ENCODE measurements at places on chromosomes 1 and 21.

DNA sequence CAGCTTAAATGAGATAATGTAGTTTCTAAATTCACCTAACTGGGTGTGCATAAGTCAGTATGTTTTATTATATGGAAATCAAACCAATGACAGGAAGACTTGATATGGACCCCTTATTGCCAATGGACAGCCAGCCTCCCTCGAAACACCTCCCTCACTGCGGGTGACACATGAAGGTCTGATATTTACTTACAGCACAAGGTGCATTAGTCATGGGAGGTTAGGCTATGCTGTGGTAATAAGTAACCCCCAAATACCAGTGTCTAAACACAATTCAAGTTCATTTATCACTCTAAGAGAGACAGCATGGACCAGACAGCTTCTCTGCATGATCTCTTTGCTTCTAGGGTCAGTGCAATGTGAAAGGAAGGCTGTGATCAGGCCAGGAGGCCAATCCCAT, 126.0 kb upstream of the KCNJ6 start:
- DNase-seq: no peak

GRCh38 chr21:32690085-32690484, 37.7 kb downstream of the SYNJ1 start:
- DNase-seq: no peak

- no peak for DNase-seq
Measured at GRCh38 chr1:101567582-101568189, 330.9 kb downstream of the S1PR1 start.

GRCh38 chr1:8197493-8198282, 120.2 kb upstream of the SLC45A1 start:
- peak; percentile 29 for DNase-seq

DNA sequence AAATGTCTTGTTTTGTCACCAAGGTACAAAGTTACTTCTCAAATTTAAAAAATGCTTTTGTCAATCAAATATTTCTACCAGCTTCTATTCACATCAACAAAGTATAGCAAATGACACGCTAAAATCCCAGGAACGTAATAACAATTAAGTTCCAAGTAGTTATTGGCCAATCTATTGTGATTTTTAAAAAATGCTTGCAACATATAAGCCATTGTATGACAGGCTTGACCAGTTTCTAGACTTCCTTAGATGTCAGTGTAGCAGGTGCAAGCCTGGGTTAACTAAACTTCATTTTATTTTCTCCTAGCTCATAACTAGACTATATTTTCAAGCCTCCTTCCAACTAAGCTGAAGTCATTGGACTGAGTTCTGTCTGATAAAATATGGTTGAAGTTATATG, 494.5 kb upstream of the PKN2 start:
- no peak for DNase-seq

GRCh38 chr1:7110321-7110720, 325.1 kb downstream of the CAMTA1 start:
- DNase-seq: no peak

- DNase-seq: no peak
Measured at GRCh38 chr21:38495242-38495641, 3.0 kb downstream of the ERG start.

- no peak for DNase-seq
Measured at GRCh38 chr1:119799599-119800177, 11.6 kb downstream of the REG4 start.

- no peak for DNase-seq
Measured at GRCh38 chr1:245437369-245438062, 282.7 kb downstream of the KIF26B start.

DNA sequence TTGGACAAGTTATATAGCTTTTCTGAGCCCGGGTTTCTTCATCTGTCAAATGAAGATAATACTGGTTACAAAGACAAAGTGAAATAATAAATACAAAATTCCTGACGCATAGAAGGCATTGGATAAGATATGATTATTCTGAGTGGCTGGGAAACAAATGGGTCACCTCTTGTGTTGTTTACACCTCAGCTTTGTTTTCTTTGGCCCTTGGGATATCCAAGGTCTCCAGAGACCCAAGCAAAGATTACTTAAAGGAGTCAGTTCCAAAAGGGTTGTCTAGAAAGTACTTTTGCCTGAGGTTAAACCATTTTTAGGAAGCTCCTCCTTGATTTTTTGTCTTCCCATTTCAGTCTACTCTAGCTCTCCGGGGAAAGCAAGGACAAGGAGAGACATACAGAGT, 9.7 kb downstream of the KHDRBS1 start:
- no peak for DNase-seq

- peak; percentile 71 for DNase-seq
Measured at GRCh38 chr1:211625040-211625439, 46.1 kb upstream of the SLC30A1 start.

DNA sequence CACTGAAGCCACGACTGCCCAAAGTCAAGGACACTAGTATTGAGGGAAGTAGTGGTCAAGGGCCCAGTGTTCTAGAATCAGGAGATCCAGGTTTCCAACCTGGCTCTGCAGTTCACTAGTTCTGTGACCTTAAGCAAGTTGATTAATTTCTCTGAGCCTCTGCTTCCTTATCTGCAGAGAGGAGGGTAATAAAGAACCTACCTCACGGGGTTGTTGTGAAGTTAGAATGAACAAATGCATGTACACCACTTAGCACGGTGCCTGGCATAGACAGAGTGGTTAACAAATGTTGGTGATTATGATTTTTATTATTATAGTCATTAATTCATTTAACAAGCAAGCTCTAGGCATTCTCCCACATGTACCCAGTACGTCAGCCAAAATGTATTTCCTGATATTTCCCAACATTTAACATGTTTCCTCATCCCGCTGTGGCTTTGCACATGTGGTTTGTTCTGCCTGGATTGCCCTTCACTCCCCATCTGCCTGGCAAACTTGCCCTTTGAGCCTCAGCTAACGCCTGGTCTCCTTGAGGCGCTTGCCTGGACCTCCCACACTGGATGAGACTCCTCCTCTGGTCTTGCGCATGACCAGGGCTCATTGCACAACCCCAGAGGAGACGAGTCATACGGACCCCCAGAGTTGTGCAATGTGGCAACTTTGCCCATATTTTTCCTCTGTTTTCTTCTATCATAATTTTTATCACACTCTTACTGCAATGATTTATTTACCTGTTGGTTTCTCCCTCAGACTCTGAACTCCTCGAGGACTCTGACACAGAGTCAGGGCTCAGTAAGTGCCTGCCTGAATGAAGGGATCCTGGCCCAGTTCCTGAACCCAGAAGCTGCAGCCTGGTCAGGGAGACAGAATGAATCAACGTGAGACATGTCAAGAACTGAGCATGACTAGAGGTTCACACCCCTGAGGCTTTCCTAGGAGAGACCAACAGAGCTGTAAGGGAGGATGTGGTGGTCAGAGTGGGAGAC, 20.7 kb upstream of the MFSD2A start:
- no peak for DNase-seq

GRCh38 chr1:18927654-18928272, 25.4 kb upstream of the ALDH4A1 start:
- no peak for DNase-seq

GRCh38 chr1:196088541-196088940, 519.7 kb downstream of the KCNT2 start:
- DNase-seq: no peak

DNA sequence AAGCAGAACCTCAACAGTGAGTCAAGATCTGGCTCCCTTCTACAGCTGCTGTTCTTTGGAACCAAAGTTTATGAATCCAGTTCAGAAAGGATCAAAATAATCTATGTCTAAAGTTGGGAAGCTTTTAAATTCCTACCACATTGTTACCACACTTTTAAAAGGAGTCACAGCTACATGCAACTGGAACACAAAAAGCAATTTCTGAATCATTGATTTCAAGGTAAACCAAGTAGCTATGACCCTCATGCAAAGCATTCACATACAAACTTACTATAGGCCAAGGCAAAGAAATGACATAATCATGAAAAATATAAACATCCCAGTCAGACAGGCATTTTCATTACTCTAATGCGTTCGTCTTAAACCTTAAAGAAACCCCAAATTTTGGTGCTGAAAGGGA, 3.5 kb downstream of the SIPA1L2 start:
- no peak for DNase-seq

GRCh38 chr1:153934746-153935145, 11.8 kb downstream of the DENND4B start:
- no peak for DNase-seq

DNA sequence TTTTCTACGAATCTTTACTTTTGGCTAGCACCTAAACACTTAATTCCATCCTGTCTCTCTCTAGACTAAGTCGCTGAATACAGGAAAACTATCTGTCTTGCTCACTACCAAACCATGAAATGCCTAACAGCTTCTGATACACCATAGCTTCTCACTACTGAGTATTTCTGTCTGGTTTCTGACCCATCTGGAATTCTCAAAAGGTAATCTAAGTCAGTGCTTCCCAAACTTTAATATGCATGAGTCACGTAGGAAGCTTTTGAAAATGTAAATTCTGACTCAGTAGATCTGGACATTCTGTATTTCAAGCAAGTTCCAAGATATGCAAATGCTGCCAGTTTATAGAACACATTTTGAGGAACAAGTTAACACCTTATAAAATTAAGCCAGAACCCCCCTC, 9.2 kb upstream of the OVGP1 start:
- no peak for DNase-seq

DNA sequence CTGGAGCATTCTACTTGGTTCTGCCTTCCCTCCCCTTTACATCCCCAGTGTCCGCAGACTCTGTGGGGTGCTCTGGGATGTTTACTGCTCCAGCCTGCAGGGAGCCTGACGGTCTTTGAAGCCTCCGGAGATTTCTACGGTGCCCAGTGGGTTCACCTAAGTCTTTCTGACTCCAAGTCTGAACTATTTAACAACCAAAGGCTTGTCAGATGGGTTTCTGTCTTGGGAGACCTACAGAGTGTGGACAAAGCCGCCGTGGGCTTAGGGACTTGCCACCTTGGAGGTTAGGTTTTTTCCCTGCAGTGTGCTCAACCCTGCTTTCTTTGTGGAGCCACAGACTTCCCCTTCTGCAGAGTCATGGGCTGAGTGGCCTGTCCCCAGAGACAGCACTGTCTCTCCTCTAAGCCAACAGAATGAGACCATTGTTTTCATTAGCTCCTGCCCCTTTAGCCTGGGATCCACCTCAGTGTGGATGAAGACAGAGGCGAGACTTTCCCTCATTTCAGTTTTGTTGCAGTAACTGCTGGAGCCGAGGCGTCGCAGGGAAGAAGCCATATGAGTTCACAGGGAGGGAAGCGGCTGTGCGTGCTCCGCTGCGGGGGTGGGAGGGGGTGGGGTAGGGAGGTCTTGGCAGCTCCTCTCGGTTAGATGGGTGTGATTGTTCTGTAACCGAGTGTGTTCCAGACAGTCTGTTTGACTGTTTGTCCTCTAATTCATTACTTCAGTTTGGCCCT, 120.7 kb downstream of the CNIH3 start:
- no peak for DNase-seq

- no peak for DNase-seq
Measured at GRCh38 chr21:35637431-35637830, 422.9 kb downstream of the SETD4 start.

GRCh38 chr1:183105449-183105848, 80.6 kb upstream of the LAMC2 start:
- DNase-seq: no peak

DNA sequence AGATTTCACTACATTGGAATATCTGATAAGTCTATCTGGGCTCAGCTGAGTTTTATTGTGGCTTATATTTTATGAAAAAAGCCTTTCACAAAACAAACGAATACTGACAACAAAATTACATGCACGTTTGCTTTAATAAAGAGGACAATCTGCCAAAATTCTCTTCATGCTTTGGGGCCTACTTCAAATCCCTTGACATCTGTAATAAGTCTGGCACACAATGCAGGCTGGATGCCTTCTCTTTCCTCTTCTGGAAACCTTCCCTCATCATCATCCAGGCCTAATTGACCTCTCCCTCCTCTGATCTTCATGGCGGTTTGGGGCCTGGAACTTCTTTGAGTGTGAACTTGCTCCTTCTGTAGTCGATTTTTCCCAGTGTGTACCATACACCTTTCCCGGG, 70.3 kb downstream of the MAP10 start:
- no peak for DNase-seq

- peak; percentile 83 for DNase-seq
Measured at GRCh38 chr1:63327417-63328054, 5.2 kb downstream of the FOXD3 start.

- peak; percentile 45 for DNase-seq
Measured at GRCh38 chr1:110460253-110461220, 9.6 kb downstream of the PROK1 start.

GRCh38 chr21:14569868-14570267, 23.8 kb upstream of the SAMSN1 start:
- DNase-seq: no peak

GRCh38 chr1:107949467-107950253, 15.3 kb downstream of the VAV3 start:
- DNase-seq: no peak

GRCh38 chr1:219422811-219423598, 189.9 kb downstream of the ZC3H11B start:
- DNase-seq: no peak

DNA sequence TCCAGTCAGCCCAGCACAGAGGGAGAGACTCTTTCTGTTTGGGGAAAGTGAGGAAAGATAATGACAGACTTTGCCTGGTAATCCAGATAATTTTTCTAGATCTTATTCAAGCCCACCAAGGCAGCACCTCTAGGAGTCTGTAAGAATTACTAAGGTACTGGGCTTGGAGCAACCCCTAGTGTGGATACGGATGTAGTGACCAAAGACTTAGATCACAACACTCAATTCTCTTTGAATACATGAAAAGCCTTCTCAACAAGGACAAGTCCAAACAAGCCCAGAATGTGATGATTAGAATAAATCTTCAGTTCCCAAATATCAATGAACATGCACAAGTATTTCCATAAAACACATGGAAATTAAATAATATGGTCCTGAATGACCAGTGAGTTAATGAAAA, 206.9 kb downstream of the MRPL39 start:
- DNase-seq: no peak

GRCh38 chr1:7993593-7994479, 32.3 kb downstream of the ERRFI1 start:
- no peak for DNase-seq

All from 8988T (cell line).